ENCODE measurements at places on chromosomes 11 and 22. TPM values are rescaled to one million over a fixed set of nuclear protein-coding genes. Genes with fewer than 3 reads are reported as not detected.

GRCh38 chr11:121023848-121024751 lies at the start of gene TBCEL:
TBCEL (plus strand) TSS chr11:121024102; CDS start chr11:121045691, 21,589 bp downstream.
- peak; percentile 96 for DNase-seq
- H3K27ac ChIP-seq = peak within 1 kb of the TSS; percentile 76
- H3K4me1 ChIP-seq = peaks cover 21% of the 10 kb centered on the region
- H3K4me3 ChIP-seq = peak within 1 kb of the TSS; percentile 86

DNA sequence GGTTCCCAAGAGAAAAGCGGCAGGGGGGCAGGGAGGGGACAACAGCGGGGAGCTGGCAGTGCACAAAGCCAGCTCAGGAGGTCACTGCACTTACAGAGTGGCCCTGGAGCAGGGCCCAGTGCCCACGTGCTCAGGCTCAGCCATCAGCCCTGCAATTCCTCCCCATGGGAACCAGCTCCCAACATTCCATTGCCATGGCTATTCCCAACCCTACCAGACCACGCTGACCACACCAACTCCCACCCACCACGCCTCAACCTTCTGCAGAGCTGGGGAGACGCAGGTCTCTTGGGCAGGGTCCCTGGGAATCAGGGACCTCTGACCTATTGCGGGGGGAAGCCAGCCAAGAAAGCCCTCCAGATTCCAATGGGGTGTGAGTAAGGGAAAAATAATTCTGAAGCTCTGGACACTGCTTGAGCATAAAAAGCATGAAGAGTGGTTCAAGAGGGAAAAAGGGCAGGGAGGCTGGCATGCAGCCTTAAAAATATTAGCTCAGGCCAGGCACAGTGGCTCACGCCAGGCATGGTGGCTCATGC lies 38.3 kb upstream of the TFIP11 start:
- no peaks in the 10 kb centered on the region for H3K27me3 ChIP-seq
- peak overlapping the region; percentile 31 for H3K4me3 ChIP-seq
- peaks cover 49% of the 10 kb centered on the region for H3K4me1 ChIP-seq
- H3K36me3 ChIP-seq = peaks cover 5% of the 10 kb centered on the region

- H3K27ac ChIP-seq = peak overlapping the region; percentile 52
- no peak overlapping the region for H3K4me3 ChIP-seq
- no peaks in the 10 kb centered on the region for H3K27me3 ChIP-seq
- peaks cover 5% of the 10 kb centered on the region for H3K36me3 ChIP-seq
- H3K4me1 ChIP-seq = peaks cover 29% of the 10 kb centered on the region
Observed at GRCh38 chr22:28395920-28396753, 283.5 kb downstream of the TTC28 start.

- H3K36me3 ChIP-seq = peaks cover 8% of the 10 kb centered on the region
- H3K27me3 ChIP-seq = no peaks in the 10 kb centered on the region
- DNase-seq = no peak
- H3K4me1 ChIP-seq = peaks cover 26% of the 10 kb centered on the region
- peak overlapping the region; percentile 99 for H3K27ac ChIP-seq
Observed at GRCh38 chr11:64268025-64268892, 16.2 kb downstream of the BAD start.

GRCh38 chr11:75820645-75821044 lies 5.6 kb downstream of the UVRAG start:
- no peak for DNase-seq
- no peaks in the 10 kb centered on the region for H3K36me3 ChIP-seq
- no peaks in the 10 kb centered on the region for H3K27me3 ChIP-seq
- no peak overlapping the region for H3K4me3 ChIP-seq
- H3K4me1 ChIP-seq = peaks cover 31% of the 10 kb centered on the region

BAIAP2L2 gene
- 0.21 TPM for total RNA-seq

CECR2 gene
- not detected for total RNA-seq

SCN2B gene
- total RNA-seq = 0.24 TPM

GRCh38 chr11:75721852-75722668 lies 4.4 kb downstream of the MOGAT2 start:
- H3K36me3 ChIP-seq = no peaks in the 10 kb centered on the region
- H3K4me1 ChIP-seq = peaks cover 4% of the 10 kb centered on the region
- H3K27ac ChIP-seq = peak overlapping the region; percentile 41
- no peak for DNase-seq
- no peak overlapping the region for H3K4me3 ChIP-seq
- peaks cover 3% of the 10 kb centered on the region for H3K27me3 ChIP-seq

DNA sequence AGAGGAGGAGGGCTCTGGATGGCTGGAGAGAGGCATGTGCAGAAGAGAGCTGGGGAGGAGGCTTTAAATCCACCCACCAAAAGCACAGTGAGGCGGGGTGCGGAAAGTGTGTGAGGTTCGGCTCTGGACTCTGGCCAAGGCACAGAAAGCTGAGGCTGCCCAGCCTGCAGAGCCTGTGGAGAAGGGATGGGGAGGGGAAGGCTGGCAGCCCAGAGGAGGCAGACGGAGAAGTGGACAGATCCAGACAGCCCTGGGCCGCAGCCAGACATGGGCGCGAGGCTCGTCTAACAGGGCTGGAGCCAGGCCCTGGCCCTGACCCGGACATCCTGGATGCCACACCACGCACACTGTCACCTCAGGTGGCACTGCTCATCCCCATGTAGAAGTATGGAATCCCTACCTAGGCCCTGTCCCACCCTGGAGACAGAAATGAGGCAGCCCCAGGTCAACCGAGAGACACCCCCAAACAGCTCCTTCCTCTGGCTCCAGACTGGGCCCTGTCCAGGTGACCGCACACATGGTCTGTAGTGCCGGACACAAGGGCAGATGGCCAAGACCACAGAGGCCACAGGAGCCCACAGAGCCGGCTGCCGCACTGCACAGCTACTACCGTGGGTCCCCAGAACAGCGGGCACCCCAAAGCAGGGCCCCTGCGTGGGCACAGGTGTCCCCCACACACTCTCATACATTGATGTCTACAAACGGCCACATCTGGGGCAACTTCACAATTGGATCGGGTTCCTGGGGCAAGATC lies 16.6 kb upstream of the MOB2 start:
- H3K27me3 ChIP-seq = no peaks in the 10 kb centered on the region
- H3K27ac ChIP-seq = peak overlapping the region; percentile 49
- H3K4me3 ChIP-seq = no peak overlapping the region
- no peak for DNase-seq
- peaks cover 1% of the 10 kb centered on the region for H3K36me3 ChIP-seq

HMOX1 gene
- 8.8 TPM for total RNA-seq

- peaks cover 37% of the 10 kb centered on the region for H3K4me1 ChIP-seq
- no peaks in the 10 kb centered on the region for H3K27me3 ChIP-seq
- peak within 1 kb of the TSS; percentile 90 for H3K4me3 ChIP-seq
Observed at GRCh38 chr22:20494978-20495860, at the start of gene KLHL22. KLHL22 (minus strand) TSS chr22:20495795; CDS start chr22:20489211, 6,584 bp downstream.

BBOX1 gene
- 0.90 TPM for total RNA-seq

- no peak overlapping the region for H3K27ac ChIP-seq
- DNase-seq = no peak
- H3K4me3 ChIP-seq = no peak overlapping the region
- peaks cover 32% of the 10 kb centered on the region for H3K27me3 ChIP-seq
Observed at GRCh38 chr11:120718171-120718570, 206.6 kb downstream of the GRIK4 start.

SLC16A8 gene
- 0.50 TPM for total RNA-seq

- no peaks in the 10 kb centered on the region for H3K36me3 ChIP-seq
- H3K4me1 ChIP-seq = no peaks in the 10 kb centered on the region
- no peak overlapping the region for H3K27ac ChIP-seq
- no peak for DNase-seq
Observed at GRCh38 chr11:42043312-42043711, 583.9 kb upstream of the LRRC4C start.

BTBD10 gene
- 37.3 TPM for total RNA-seq

GRCh38 chr11:8201644-8202365 lies 33.0 kb upstream of the RIC3 start:
- H3K4me3 ChIP-seq = no peak overlapping the region
- H3K36me3 ChIP-seq = no peaks in the 10 kb centered on the region
- no peak for DNase-seq
- peaks cover 43% of the 10 kb centered on the region for H3K27me3 ChIP-seq
- H3K4me1 ChIP-seq = no peaks in the 10 kb centered on the region
- no peak overlapping the region for H3K27ac ChIP-seq

ARHGEF17 gene
- total RNA-seq = 113 TPM

MAPK8IP2 gene
- total RNA-seq = 4.1 TPM

FBXO7 gene
- 76.3 TPM for total RNA-seq

DNA sequence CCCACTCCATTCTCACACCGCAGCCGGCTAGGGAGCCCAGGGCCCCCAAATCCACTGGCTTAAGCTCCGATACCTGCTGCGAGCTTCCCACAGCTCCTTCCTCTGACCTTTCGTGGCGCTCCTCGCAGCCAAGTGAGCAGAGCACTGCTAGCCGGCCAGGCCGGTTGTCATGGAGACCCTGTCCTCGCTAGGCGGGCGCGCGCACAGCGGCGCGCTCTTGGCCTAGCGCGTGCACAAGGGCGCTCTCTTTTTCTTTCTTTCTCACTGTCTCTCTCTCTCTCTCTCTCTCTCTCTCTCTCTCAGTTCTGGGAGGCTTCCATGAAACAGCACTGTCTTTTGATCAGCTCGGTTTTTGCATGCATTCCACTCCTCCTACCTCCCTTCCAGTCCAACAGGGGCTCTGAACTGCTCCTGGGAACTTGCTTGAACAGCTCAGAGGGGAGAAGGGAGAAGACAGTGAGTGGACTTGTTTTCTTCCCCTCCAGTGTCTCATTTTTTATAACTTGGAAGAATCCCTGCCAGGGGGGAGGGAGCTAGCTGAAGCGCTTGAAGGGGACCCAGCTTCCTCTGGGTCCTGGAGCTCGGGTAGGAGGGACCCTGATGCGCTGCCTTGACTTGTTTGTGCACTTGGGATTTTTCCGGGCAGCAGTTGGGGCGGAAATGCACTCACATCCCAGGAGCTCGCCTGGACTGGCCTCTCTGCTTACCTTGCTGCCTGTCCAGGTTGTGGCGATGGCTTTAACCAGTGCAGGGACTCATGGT lies 100.3 kb upstream of the AKIP1 start:
- no peaks in the 10 kb centered on the region for H3K27me3 ChIP-seq
- H3K27ac ChIP-seq = peak overlapping the region; percentile 97
- peaks cover 67% of the 10 kb centered on the region for H3K4me1 ChIP-seq

- H3K27me3 ChIP-seq = no peaks in the 10 kb centered on the region
- peak overlapping the region; percentile 85 for H3K27ac ChIP-seq
- DNase-seq = no peak
- H3K4me1 ChIP-seq = peaks cover 19% of the 10 kb centered on the region
- no peaks in the 10 kb centered on the region for H3K36me3 ChIP-seq
Observed at GRCh38 chr11:107545101-107545514, 20.4 kb downstream of the ALKBH8 start.

GRCh38 chr22:30754971-30755758 lies 60.5 kb downstream of the OSBP2 start:
- peaks cover 20% of the 10 kb centered on the region for H3K4me1 ChIP-seq
- no peak for DNase-seq
- H3K4me3 ChIP-seq = no peak overlapping the region
- peaks cover 2% of the 10 kb centered on the region for H3K36me3 ChIP-seq
- H3K27me3 ChIP-seq = no peaks in the 10 kb centered on the region
- no peak overlapping the region for H3K27ac ChIP-seq

ISX gene
- not detected for total RNA-seq

LRRC10B gene
- not detected for total RNA-seq

- H3K27me3 ChIP-seq = peaks cover 3% of the 10 kb centered on the region
- peak; percentile 25 for DNase-seq
- H3K36me3 ChIP-seq = no peaks in the 10 kb centered on the region
- H3K27ac ChIP-seq = no peak overlapping the region
- no peaks in the 10 kb centered on the region for H3K4me1 ChIP-seq
Observed at GRCh38 chr22:44855855-44856254, 103.5 kb downstream of the ARHGAP8 start.

SHISAL1 gene
- total RNA-seq = 7.5 TPM

- peaks cover 4% of the 10 kb centered on the region for H3K4me1 ChIP-seq
- H3K36me3 ChIP-seq = no peaks in the 10 kb centered on the region
- no peak overlapping the region for H3K27ac ChIP-seq
- H3K4me3 ChIP-seq = no peak overlapping the region
- H3K27me3 ChIP-seq = peaks cover 51% of the 10 kb centered on the region
- DNase-seq = no peak
Observed at GRCh38 chr11:119481021-119481666, 58.2 kb upstream of the THY1 start.

GATD1 gene
- 52.3 TPM for total RNA-seq

DNA sequence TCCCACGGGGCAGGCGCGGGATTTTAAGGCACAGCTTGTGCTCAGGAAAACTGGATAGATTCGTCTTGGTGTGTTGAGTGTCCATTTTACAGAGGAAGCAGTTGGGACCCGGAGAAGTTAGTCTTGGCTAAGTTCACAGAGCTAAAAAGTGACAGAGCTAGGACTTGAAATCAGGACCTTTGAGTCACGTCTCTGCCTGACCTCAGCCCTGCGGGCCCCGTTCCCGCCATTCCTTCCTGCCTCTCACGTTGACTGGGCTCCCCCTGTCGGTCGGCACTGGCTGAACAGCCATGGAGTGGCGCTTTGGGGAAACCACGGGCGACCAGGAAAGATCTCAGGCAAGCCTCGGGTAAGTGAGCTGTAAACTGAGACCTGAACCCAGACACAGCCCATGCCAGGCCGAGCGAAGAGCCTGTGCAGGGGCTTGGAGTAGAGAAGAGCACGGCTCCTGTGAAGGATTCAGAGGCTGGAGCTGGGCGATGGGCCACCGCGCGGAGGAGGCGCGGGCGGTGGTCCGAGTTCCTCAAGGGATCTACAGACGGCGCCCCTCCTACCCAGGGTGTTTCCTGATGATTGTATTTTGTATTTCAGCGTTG lies 54.1 kb downstream of the WNT11 start:
- H3K27ac ChIP-seq = no peak overlapping the region
- H3K27me3 ChIP-seq = no peaks in the 10 kb centered on the region
- no peak for DNase-seq
- peaks cover 32% of the 10 kb centered on the region for H3K4me1 ChIP-seq
- peaks cover 1% of the 10 kb centered on the region for H3K36me3 ChIP-seq

DNA sequence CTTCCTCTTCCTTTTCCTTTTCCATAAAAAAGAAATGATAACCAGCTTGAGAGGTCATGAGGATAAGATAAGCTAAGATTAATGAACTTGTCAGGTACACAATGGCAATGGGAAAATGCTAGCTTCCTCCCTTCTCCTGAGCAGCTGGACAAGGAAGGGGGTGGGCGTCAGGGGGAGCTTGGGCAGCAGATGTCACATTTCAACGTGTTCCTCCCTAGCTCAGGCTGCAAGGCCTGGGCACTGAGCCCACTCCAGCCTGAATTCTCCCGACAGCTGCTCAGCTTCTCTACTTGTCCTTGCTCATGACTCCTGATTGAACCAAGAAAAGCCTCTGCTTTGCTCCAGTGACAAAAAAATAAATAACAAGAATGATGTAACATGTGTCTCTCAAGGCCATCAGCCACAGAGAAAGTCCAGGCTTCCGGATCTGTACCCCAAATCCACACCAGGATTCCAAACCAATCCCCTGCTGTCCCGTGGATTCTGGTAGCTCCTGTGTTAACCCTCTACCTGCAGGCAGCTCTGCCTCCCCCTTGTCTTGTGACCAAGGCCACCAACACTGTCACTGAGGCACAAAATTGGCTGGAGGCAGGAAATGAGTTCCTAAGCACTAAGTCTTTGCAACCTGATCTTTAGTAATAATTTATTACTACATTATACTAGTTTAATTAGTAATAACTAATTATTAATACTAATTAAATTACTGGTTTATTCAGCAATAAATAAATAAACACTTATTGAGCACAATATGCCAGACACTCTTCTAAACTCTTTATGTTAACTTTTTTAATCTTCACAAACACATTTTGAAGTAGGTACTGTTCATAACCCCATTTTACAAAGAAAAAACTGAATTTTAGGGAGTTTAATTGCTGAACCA lies 146.5 kb downstream of the CCDC34 start:
- H3K27ac ChIP-seq = peak overlapping the region; percentile 84
- H3K27me3 ChIP-seq = no peaks in the 10 kb centered on the region
- no peaks in the 10 kb centered on the region for H3K36me3 ChIP-seq
- no peak for DNase-seq

All from chondrocyte (in vitro differentiated cells).